NCI-H1436 (cell line): ENCODE measurements at places on chromosomes 11 and 22.

DNA sequence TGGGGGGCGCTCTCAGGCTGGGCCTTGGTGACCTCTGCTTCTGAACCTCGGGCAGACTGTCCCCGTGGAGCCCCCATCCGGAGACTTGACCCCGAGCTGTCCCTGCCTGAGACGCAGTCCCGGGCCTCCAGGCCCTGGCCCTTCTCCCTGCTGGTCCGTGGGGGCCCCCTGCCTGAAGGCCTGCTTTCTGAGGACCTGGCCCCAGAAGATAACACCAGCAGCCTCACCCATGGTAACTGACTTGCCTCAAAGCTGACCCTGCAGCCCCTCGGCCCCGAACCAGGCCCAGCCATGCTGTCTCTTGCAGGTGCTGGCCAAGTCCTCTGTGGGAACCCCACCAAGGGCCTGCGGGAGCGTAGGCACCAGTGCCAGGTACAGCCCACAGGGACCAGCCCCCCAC is 8.9 kb downstream of the LMNTD2 start:
- no peak for DNase-seq

DNA sequence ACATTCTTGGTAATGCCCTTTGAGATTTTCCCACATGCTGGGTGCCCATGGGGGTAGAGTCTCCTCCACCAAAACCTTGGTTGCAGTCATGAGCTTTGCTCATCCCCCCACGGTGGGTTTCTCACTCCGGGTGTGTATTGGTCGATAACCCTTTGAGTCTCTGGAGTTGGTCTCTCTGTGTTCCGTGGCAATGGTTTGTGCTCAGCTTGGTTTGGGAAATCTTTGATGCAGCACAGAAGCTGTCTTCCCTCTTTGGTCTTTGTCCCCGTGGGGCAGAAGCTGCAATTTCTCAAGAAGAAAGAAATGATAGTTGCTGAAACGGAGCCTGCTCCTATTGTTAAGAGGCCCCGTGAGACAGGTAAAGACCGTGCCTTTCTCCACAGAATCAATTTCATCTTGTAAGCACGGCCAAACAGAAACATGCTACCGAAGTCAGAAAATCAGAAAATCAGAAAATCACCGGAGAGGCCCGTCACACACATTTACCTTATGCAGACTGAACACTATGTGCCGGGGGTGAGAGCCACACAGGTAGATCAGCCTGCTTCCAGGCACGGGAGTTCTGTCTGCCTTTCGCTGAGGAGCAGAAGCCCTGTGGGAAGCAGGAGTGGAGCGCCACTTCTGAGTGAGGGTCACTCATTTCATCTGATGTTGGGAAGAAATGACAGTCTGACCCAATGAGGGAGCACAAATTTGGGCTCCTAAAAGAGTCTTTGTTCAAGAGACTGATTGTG is 186.1 kb downstream of the TBC1D22A start:
- DNase-seq = no peak

- DNase-seq = no peak
These were observed 742 bp downstream of the P2RY2 start for GRCh38 chr11:73218830-73219215.

- DNase-seq = no peak
These were observed 64.0 kb downstream of the PARVA start for GRCh38 chr11:12441231-12441861.

DNA sequence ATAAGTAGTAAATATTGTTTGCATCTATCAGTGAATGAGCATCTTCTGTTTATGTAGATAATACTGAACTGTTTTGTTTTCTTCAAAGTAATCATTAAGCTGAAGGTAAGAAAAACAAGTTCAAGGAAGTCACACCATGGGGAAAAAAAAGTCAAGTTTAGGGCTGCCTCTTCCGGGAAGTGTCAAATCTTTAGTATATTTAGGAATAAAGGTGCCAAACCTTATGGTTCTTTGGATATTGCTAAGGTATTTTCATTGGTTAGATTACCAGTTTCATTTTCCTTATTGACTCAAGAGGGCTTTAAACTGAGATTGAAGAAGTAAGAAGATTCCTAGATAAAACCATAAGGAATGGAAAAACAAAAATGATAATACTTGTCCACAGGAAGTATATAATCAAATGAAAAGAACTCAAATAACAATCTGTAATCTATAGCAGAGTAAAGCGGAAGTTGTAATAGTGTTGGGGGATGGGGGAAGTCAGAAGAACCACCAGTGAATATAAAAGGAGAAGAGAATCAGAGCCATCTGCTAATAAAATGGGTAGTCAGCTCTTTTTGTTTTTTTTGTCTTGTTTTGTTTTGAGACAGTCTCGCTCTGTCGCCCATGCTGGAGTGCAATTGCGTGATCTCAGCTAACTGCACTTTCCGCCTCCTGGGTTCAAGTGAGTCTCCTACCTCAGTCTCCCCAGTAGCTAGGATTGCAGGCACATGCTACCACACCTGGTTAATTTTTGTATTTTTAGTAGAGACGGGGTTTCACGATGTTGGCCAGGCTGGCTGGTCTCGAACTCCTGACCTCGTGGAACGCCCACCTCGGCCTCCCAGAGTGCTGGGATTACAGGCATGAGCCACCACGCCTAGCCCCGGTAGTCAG is 2.3 kb downstream of the ATM start:
- DNase-seq = no peak

DNA sequence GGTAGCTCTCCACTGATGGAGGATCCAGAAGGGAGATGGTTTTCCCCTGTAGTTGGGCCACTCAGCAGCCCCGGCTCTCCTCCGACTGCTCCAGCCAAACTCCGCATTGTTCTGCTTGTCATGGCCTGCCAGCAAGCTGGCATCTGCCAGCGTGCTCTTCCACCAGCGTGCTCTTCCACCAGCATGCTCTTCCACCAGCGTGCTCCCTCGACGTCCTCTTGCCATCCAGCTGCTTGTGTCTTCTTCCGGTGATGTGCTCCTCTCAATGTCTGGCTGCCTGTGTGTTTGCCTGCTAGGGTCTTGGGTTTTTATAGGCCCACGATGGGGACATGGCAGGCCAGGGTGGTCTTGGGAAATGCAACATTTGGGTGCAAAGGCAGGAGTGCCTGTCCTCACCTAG is 43.5 kb upstream of the GNAZ start:
- DNase-seq = no peak

DNA sequence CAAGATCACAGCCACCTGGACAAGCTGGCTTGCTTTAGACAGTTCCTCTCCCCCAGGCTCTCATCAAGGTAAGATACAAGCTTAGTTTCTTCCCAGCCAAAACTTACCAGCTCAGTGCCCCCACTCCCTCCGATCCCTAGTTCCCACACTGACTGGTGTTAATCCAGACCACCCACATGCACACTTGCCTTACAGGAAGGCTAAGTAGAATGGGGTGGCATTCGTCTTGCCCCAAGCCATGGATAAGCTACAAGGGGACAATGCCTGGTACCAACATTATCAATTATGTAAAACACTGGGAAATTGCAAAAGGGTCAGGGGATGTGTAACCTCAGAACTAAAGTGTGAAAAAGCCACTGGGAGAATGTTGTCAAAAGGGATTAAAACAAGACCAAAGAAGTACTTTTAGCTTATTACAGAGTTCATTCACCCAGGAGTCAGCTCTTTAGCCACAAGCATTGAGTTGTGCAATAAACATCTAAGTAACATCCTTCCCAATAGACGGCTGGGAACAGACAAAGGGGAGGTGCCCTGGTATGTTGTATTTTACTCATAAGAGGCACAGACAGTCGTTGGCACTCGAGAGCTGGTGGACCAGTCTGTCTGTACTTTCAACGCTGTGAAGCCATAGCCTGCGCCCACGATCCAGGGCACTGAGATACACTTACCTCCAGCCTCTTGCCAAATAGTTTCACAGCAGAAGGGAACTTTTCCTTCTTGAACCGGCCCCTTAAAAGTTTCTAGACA is 1.1 kb downstream of the DHCR7 start:
- no peak for DNase-seq

DNA sequence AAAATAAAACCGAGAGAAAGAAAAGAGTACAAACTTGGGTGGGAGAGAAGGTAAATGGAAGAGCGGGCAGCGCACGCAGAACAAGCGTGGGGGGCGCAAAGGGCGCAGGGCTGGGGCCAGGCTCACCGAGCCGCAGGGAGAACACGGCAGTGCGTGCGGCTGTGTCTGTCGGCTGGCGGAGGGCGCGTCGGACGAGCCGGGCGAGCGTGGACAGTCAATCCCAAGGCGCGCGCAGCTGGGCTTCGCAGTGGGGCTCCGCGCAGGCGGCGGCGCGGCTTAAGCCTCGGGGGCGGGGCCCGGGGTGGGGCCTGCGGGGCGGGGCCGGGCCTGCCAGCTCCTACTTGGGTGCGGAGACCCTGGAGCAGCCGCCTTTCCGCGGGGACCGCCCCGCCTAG is at the start of gene UCP2:
Gene UCP2, minus strand, starts transcription at position 249 of the 395 bp plus-strand sequence. CDS start 4,465 bp downstream, outside the sequence.
- DNase-seq = peak; percentile 83

DNA sequence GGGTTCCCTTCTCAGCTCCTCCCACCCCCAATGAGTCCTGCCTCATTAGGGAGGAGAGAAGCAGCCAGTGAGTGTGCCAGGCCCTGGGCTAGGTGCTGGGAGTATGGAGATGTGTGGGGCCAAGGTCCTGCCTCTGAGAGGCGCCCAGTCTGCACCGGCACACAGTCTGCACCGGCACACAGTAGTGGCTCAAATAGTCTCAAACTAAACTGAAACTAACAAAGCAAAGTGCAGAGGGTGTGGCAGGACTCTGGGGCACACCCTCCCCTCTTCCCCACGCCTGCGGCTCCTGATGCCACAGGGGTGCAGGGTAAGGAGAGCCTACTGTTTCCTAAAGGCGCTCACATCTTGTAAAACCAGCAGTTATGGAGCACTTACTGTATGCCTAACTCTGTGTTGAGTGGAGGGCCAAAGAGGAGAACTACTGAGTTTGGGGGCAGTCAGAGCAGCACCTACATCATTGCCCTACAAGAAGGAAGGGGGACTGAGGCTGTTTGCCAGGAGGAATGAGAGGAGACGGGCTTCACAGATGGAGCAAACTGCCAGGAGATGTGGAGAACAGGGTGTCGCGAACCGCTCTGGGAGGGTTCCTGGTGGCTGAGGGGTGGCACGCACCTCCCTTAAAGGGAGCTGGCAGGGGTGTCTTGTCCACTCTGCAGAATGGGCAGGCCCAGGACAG is 939 bp upstream of the SH3BP1 start:
- DNase-seq = no peak

DNA sequence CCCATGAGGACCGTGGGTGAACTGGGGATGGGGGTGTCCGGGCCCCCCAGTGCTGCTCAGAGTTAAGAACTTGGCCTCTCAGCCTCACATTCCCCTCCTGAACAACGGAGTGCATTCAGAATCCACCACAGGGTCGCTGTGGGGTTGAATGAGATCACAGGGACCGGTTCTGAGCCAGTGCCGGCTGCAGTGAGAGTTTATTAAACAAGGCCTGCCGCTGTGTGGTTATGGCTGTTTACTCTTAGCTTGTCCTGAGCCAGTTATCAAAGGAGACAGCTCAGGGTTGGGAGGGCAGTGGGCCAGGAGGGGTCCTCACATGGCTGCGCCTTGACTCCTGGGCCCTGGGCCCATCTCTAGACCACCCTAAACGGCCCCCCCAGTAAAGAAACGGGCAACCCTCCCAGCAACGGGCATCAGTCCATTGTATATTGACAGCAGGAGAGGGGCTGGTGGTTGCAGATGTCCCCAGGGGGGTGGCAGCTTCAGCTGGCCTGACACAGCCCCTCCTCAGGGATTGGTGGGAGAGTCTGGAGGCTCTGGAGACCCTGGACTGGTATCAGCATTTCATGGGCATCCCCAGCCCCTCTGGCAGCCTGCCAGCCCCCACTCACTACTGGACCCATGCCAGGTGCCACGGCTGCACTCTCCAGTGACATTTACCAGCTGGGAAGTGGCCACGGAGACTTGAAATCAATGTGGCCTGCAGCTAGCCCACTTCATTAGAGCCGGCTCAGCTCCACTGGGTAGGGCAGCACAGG is 15.1 kb upstream of the CABP7 start:
- DNase-seq = no peak
